NCI-H1105 treated with DMSO at 0.1 percent for 48 hours (cell line): ENCODE measurements at places on chromosomes 6 and 20.

GRCh38 chr6:105210932-105211531 is 31.2 kb upstream of the POPDC3 start:
- DNase-seq = no peak

GRCh38 chr6:130935978-130936377 is 108.8 kb downstream of the SMLR1 start:
- no peak for DNase-seq

- DNase-seq = no peak
These were observed 8.2 kb downstream of the LY86 start for GRCh38 chr6:6596529-6597328.

- no peak for DNase-seq
These were observed 102.0 kb downstream of the HS3ST5 start for GRCh38 chr6:114240796-114241195.

GRCh38 chr6:16436550-16436949 is 198.2 kb downstream of the GMPR start:
- DNase-seq = no peak

DNA sequence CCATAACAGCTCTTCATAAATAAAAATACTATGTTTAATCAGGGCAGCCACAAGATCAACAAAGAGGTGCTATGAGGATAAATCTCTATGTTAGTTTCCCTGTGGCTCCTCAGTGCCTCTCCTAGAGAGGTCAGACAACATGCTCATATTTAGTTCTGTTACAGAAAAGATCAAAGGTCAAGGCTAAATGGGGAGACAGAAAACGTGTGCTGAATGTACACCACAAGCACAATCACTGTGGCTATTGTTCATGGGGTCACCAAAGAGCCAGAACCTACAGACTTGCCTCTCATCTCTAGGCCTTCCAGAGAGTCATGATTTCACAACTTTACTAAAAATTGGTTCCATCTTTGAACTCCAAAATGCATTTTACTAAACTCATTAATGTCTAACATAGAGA is 409.8 kb downstream of the HACE1 start:
- no peak for DNase-seq
